Bone marrow (tissue), 2 donors: ENCODE measurements at places on chromosomes 5 and 9.

GRCh38 chr9:129946246-129946995 lies 96.6 kb downstream of the FNBP1 start:
- DNase-seq = no peak

- no peak for DNase-seq
These were observed 13.0 kb downstream of the SNX24 start for GRCh38 chr5:122858451-122858850.

DNA sequence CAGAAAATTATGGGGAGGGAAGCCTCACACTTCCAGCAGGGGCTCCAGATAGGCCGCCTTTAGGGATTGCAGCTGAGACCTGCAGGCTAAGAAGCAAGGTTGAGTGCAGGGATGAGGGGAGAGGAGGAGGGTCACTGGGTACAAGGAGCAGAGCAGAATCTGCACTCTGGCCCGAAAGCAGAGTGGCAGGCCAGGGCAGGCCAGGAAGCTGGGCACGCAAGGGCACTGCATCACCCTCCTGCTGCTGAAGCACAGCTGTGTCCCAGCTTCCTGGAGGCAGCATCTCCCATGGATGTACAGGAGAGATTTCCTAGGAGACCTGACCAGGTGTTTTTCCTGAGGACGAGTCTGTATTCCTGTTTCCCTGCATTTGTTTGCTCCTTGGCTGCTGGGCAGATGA lies 92.1 kb downstream of the SYK start:
- no peak for DNase-seq

GRCh38 chr5:76495870-76496269 lies 92.8 kb downstream of the IQGAP2 start:
- DNase-seq = no peak

- peak; percentile 41 for DNase-seq
These were observed 50.6 kb downstream of the DEPDC1B start for GRCh38 chr5:60649288-60649917.

GRCh38 chr5:177478711-177479646 lies 5.5 kb upstream of the DBN1 start:
- DNase-seq = peak; percentile 48

GRCh38 chr5:102797322-102797884 lies 42.3 kb downstream of the PAM start:
- no peak for DNase-seq

DNA sequence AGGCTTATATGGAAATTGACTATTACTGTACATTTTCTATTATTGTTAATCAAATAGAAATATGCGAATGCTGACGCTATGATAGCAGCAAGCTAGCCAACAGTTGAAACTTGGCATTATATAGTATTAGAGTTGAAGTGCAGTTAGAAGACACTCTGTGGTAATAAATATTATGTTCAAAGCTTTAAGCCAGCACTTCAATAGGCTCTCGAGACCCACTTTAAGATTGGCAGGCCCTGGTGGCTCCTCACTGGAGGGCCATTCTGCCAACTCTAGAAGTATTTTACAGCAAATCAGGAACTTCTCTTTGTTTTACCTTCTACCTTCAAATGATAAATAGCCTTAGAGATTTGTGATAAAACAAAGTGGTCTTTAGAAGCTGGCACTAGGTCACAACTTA lies 2029.0 kb upstream of the WWC1 start:
- DNase-seq = no peak

DNA sequence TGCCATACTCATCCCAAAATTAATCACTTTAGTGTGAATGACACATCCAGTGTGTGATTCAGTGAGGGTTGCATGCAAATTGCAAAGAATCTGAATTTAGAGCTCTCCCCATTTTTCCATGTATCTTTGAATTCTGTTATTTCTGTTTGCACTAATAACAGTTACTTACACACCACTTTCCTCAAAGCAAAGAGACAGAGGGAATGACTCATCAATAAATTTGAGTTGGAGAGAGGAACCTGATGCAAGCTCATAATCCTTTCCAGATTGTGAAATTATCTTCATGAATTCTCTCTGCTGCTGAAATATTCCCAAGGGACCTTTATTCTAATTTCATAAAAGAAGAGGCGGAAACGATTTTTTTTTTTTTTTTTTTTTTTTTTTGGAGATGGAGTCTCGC lies 204.8 kb downstream of the CDH9 start:
- DNase-seq = no peak

- no peak for DNase-seq
These were observed 186.2 kb downstream of the DENND1A start for GRCh38 chr9:123743737-123744136.

DNA sequence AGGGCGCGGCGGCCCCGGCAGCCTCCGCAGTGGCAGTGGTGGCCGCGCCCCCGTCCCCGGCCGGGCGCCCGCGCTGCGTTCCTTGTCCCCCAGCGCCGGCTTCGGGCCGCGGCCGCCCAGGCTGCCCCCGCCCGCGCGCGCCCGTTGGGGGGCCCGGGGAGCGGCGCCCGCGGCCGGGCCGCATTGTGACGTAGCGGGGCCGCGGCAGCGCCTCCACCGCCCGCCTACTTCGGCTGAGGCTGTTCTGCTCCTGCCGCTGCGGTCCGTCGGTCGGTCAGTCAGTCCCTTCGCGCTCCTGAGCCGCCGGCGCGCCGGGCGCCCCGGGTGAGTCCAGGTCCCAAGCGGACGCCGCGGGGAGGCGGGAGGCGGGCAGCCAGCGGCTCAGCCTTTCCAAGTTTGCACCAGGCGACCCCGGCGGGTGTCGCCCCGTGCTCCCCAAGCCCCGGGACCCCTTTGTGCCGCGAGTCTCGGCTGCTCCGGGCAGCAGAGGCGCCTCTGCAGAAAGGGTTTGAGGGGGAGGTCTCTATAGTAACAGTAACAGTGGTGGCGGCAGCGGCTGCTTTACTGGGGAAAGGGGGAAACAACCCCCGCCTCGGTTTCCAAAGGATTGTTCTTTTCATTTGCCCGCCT lies at the start of gene SNCAIP:
Gene SNCAIP (plus strand): TSS at position 277 of the 630 bp plus-strand sequence. CDS start 78,898 bp downstream, outside the sequence.
- DNase-seq = no peak

DNA sequence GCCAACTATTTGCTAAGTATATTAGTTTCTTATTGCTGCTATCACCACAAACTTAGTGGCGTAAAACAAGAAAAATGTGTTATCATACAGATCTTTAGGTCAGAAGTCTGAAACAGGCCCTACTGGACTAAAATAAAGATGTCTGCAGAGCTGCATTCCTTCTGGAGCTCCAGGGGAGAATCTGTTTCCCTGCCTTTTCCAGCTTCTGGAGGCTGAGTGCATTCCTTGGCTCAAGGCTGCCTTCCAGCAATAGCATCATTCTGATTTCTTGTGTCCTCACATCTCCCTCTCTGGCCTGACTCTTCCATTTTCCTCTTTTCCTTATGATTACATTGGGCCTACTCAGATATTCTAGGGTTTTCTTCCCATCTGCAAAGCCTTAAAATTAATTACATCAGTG lies 15.9 kb downstream of the MAN2A1 start:
- no peak for DNase-seq

DNA sequence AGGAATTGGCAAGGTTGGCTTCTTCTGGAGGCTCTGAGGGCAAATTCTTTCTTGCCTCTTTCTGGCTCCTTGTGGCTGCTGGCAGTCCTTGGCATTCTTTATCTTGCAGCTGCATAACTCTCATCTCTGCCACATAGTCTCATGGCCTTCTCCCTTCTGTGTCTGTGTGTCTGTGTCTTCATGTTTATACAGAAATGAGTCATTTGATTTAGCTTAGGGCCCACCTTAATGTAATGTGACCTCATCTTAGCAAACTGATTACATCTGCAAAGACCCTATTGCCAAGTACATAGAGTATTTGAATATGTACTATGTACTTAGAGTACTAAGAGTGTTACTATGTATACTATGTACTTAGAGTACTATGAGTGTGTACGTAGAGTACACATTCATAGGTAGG lies 122.5 kb downstream of the RFK start:
- DNase-seq = no peak

GRCh38 chr9:134455934-134456755 lies 129.9 kb downstream of the RXRA start:
- peak; percentile 97 for DNase-seq

DNA sequence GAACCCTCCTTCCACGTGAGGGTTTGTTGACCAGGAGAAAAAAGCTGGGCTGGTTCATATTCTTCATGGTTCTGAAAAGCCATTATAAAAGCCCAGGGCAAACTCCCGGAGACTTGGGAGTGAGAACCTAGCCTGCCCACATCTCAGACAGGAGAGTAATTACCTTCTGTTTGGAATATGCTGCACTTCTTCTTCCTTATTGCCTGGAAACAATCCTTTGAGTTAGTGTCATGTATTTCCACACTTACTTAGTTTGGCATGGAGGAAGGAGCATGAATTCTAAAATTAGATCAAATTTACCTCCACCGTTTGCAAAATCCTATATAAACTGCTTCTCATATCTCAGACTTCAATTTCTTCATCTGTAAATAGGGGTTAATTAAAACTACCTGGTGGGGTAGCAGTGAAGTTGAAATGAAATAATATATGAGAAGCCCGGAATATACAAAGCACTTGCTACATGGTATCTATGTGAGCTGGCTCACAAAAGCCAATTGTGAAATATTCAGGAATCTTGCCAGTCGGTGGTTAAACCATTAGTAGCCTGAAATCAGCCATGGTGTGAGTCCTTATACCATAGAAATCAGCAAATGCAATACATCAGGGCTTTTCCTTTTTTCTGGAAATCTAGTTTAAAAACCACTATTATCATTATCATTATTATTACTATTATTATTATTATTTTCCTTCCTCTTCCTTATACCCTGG lies 140.0 kb upstream of the RAD23B start:
- no peak for DNase-seq

GRCh38 chr9:108696156-108696555 lies 159.6 kb downstream of the ACTL7B start:
- DNase-seq = no peak

DNA sequence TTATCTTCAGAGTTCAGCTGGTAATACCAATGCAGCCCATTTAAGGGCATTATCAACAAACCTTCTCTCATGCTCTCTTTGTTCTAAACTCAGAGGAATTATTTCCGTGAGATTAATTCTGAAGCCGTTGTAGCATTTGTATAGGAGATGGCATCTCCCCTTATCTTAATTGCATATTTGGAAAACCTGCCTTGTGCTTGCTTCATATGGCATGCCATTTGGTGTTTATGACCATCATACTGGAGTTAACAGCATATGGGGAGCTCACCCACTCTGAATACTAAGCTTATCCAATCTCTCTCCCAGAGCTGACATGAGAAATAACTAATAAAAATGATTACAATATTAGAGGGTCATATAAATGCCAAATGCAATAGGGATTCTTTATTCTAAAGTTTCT lies 243.2 kb downstream of the BRINP1 start:
- no peak for DNase-seq

DNA sequence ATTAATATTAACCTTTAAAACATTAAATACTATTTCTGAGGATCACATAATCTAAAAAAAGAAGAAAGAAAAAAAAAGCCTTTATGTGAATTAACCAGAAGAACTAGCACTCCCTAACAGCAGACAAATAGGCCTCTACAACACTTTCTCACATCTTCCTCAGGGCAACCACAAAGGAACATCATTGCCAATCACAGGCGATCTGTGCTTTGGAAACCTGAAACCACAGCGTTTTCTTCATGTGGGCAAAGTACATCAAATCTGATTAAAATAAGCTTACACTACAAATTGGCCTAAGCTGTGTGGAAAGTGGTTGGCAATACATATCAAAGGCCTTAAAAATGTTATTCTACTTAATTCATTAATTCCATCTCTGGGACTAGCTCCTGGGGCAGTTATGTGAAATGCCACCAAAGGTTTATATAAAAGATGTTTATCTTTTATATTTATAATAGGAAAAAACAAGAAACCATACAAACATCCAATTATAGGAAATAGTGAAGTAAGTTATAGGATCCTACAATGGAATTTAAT lies 184.8 kb upstream of the TBCA start:
- no peak for DNase-seq

- no peak for DNase-seq
These were observed 9.1 kb downstream of the PDCL start for GRCh38 chr9:122819326-122819725.

DNA sequence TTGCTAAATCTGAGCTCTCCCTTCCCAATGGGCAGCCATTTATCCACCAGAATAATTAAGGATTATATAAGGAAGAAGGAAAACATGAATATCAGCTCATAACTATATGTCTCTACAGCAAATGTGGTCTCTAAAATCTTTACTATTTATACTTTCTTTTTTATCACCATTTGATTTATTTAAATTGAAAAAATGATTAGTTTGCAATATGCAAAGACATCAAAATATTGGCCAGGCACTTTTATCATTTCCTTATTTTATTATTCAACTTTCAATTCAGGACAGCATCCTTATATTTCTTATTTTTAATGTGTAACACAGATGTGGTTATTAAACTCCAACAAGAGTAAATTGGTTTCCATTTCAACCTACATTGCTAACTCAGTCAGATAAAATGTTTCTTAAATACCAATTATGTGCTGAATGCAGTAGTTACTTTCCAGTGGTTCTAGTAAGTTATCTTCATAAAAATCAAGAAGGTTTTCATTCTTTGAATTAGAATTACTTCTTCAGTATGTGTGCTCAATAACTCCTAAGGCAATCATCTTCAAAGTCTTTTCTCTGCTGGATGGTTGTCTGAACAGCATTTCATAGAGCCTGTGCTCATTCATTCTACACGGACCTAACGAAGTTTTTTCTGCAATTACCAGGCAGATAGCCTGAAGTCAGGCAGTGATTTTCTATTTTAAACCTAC lies 1148.0 kb downstream of the CDH12 start:
- no peak for DNase-seq

GRCh38 chr9:6106711-6107339 lies 91.4 kb upstream of the RANBP6 start:
- DNase-seq = peak; percentile 42

DNA sequence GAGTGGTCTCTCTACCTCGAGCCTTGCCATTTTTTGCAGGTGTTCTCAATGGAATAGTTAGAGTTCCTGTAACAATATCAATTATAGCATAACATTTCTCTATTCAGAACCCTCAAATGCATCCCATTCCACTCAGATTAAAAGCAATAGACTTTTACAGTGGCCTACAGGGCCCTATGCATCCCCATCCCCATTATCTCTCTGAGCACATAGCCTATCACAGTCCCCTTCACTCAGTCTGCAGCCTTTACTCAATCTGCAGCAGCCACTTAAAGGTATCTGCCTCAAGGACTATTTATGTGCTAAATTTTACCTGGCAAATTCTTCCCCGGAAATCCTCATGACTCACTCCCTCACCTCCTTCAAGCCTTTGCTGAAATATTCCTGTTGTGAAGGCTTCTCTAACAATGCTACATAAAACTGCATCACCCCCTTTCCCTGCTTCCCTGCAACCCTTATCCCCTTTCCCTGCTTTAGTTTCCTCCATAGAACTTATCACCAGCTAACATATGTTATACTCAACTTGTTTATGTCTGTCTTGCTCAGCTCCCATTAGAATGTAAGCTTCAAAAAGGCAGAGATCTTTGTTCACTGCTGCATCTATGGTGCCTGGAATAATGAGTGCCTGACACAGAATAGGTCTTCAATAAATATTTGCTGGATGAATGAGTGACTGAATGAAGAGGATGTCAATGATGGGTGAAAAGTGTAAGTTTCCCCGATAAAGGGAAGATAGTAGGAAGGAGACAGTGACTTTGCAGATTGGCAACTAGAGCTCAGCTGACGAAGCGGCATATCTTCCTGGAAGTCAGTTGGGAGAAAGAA lies 54.1 kb upstream of the ZNF366 start:
- no peak for DNase-seq
